ENCODE measurements at places on chromosomes 2 and 18.

- DNase-seq: no peak
Measured at GRCh38 chr2:28684142-28684858, 67.3 kb upstream of the PPP1CB start.

- DNase-seq: no peak
Measured at GRCh38 chr2:152925547-152926448, 207.4 kb downstream of the ARL6IP6 start.

- DNase-seq: no peak
Measured at GRCh38 chr18:79823120-79823519, 25.4 kb downstream of the KCNG2 start.

- DNase-seq: no peak
Measured at GRCh38 chr2:223735035-223735640, 102.2 kb downstream of the AP1S3 start.

DNA sequence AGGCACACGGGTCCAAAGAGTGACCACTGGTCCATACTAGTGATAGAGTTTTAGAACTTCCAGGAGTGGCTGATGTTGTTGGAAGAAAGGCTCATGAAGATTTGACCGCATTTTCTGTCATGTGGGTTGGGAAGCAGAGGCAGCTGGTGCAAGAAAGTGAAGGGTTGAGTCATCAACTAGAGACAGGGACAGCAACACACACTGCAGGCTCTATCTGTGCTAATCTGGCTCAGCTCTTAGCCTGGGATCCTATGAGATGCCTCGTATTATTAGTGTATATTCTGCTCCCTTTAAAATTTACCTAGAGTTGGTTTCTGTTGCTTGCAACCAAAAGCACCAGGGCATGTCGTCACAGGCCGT lies 2.5 kb upstream of the SH3RF3 start:
- no peak for DNase-seq

- no peak for DNase-seq
Measured at GRCh38 chr2:186607660-186608324, 17.9 kb downstream of the ITGAV start.

DNA sequence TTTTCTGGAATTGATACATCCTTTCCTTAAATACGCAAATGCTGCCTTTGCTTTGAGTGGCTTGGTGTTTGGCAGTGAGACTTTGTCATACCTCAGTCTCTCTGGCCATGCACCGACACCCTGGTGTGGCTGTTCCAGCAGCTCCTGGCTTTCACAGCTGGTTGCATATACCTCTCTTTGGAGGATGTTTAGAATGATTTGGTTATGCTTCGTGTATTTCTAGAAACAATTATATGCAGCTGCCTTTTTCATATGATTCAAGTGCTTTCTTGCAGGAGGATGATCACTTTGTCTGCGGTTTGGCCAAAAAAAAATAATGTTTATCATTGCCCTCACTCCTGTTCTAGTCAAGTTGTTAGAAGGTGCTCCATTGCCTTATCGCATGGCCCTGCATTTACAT lies 95.0 kb upstream of the EML6 start:
- no peak for DNase-seq

DNA sequence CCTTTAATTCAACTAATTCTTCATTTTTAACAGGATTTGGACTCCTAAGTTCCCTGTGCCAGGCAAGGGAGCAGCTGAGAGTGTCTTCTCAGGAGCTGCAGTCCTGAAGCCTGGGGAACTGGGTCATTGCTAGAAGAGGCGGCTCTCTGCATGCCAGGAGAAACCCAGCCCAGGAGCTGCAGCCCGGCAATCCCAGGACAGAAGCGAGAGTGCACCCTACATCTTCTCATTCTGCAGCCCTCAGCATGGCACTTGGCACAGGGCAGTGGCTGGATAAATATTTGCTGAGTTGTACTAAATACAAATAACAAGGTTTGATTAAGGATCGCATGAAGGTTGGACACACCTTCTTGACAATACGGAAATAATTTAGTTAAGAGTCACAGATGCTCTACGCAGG lies 244.9 kb upstream of the PXDN start:
- no peak for DNase-seq

DNA sequence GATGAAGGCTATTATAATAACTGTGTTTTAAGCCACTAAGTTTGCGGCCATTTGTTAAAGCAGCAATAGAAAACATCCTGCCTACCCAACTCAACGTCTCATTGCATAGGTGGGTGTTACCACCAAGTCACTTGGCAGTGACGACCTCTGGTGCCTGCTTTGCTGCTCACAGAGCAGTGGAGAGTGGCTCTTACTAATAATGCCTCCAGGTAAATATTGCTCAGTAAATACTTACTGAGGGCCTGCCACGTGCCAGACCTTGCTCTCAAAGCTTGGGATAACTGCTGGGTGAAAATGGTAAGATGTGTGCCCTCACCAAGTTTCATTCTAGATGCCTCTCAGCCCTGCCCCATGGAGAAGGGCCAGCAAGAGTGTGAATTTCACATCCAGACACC lies 27.7 kb downstream of the ITGA6 start:
- DNase-seq: no peak

GRCh38 chr2:11753886-11754699 lies 7.7 kb downstream of the LPIN1 start:
- DNase-seq: peak; percentile 54
